ENCODE measurements at places on chromosomes 11 and 22.

- DNase-seq = no peak
These were observed 8.1 kb downstream of the TEAD1 start for GRCh38 chr11:12682288-12682687.

DNA sequence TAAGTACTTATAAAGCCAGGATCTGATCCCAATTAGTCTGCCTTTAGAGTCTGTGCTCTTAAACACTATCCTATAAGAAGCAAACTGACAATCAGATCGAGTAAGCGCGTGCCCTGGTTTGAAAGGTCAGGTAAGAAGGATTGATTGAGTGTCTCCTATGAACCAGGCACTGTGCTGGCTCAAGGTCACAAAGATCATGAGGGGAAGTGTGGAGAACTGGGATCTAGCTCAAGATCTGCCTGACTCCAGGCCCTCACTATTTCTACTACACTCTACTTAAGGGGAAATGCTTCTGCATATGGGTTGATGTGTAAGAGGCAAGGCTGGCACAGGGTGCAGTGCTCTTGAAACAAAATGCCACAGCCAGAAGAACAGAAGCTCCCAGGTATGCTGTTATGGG, 77.0 kb downstream of the ME3 start:
- no peak for DNase-seq

- no peak for DNase-seq
These were observed 115.3 kb upstream of the TTC12 start for GRCh38 chr11:113198972-113199661.

- DNase-seq = peak; percentile 54
These were observed 77.0 kb upstream of the DDI1 start for GRCh38 chr11:103959279-103959942.

GRCh38 chr11:101582236-101582988, 1.4 kb downstream of the TRPC6 start:
- DNase-seq = no peak

DNA sequence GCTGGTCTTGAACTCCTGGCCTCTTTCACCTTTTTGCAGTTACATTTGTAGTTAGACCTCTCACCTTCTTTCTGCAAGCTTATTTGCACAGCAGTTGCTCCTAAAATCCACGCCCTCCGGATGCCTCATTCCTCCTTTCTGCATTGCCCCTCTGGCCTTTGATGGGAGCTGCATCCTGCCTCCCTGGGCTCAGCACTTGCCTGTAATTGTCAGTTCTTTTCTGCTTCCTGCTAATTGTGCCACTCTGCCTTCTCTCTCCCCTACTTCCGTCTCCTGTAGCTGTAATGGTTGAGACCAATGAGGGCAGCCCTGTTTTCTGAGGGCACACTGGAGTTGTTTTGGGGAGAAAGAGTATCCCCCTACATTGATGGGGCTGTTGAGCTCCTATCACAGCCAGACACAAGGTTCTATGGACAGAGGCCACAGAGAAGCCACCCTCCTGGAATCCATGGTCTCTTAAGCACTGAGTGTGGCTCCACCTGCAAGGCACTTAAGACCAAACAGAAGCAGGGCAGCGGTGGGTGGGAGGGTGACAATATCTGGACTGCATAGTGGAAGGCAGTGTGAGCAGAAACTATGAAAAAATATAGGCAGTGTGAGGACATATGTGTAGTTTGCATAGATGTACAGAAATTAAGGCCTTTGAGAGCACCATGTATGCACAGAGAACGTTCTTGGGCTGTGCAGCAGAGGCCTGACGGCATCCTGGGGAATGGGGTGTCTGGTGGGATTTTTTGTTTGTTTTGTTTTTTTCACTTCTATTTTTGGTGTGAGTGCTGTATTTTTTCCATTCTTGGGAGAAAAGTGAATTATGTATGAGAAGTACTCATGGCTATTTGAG, 30.5 kb downstream of the YDJC start:
- no peak for DNase-seq

DNA sequence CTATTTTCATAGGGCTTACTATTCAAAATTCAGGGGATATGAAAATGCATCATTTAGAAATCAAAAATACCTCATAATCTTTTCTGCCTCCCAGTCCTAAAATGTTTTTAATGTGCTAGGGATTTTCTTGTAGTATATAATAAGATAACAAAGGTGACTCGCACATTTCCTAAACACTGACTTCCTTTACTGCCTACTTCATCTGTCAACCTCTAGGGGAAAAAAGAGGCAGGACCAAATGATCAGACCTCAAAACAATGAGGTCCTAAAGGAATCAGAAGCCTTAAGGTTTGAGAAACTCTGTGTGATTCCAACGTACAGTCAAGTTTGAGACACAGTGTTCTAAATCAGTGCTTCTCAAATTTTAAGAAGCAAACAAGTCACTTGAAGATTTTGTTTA, 56.1 kb upstream of the POU2AF2 start:
- no peak for DNase-seq

DNA sequence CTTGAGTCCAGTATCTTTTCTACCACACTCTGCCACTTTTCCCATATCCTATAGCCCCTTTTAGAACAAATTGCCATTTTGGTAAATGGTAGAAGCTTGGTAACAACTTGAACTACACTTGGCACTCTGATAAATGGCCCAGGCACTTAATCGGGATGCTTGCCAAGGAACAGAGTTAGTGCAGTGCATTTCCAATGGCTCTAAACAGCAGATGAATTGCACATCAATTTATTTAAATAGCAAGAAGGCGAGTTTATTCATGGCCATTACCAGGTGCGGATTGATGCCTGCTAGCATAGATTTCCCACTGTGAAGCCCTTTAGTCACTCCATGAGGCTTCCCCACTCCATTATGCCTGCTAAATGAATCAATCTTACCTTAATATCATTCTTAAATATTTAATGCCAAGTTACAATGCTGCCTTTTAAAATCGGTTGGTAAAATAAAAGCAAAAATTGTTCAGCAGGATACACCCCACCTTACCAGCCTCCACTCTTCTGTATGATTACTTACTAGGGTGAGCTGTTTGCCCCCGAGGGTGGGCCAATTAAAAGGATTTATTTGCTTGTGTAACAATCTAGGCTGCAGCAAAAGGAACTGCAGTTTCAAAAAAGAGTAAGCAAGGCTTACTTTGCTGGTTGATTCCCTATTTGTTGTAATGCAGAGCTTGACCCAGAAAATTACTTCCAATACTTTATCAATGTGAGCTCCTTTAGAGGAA, 136.0 kb upstream of the ARHGAP42 start:
- DNase-seq = no peak

GRCh38 chr22:39439170-39439569, 17.6 kb upstream of the MGAT3 start:
- DNase-seq = no peak

DNA sequence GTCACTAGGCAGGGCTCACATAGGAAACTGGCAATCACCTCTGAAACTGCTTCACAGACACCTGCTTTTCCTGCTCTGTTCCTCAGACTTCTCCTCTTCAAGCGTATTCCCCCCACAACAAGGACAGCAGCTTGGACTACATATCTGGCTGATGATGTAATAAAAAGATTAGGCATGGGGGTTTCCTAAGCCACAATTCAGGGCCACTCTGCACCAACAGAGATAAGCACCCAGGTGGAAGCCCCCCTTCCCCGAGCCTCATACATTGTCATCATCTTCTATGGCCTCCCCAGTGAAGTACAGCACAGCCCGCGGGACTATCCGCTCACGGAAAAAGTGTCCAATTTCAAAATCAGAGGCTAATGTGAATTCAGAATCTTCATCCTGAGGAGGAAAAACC, 25.0 kb upstream of the PHLDA2 start:
- DNase-seq = no peak

DNA sequence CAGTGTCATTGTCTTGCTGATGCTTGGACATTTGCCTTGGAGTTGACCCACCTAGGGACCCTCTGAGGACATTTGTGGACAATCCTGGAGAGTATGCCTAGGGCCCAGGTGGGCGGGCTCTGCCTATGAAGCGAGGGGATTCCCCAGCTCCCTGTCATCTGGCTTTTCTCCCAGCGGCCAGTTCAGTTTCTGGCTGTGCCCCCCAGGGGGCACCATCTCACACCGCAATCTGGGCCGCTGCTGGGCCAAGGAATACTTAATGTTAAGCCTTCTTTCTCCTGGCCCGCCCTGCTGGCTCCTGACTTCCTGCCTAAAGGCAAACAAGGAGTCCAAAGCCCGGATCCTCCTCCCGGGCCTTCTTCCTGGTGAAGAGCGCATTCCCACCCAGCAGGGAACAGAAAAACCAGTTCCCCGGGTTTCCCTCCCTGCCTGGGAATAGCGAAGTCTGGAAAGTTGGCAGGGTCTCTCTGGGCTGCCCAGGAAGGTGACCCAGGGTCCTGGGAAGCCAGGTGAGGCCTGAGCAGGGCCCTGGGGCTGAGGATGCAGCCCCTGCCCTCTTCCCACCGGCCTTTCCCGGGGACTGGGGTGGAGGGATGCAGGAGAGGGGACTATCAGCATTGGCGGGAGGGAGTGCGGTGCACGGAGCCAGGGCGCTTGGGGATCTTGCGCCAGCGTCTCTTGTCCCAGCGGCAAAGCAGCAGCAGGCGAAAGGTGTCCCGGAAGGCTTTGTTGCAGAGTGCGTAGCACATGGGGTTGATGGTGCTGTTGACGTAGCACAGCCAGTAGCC, 11.9 kb downstream of the CHRM1 start:
- DNase-seq = no peak
